Renal pelvis (tissue), 12 donors: ENCODE measurements at places on chromosomes 4 and X.

DNA sequence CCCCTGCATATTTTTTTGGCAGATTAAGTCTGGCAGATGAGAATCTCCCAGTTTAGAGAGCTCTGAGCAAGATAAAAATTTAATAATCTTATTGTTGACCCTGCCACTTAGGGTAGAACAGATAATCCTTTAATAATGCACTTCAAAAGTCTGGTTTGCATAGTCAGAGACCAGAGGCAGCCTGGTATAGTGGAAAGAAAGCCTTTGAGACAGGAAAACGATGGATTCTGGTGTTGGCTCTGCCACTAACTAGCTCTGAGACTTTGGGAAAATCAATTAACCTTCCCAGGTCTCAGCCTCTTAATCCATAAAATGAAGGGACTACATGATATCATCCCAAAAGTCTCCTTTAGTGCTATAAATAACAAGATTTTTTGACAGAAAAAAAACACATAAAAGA lies 824.5 kb downstream of the STIM2 start:
- DNase-seq: no peak

GRCh38 chr4:38082424-38083385 lies 122.5 kb downstream of the PTTG2 start:
- DNase-seq: no peak

GRCh38 chr4:113881256-113881655 lies 98.2 kb downstream of the ARSJ start:
- DNase-seq: no peak

DNA sequence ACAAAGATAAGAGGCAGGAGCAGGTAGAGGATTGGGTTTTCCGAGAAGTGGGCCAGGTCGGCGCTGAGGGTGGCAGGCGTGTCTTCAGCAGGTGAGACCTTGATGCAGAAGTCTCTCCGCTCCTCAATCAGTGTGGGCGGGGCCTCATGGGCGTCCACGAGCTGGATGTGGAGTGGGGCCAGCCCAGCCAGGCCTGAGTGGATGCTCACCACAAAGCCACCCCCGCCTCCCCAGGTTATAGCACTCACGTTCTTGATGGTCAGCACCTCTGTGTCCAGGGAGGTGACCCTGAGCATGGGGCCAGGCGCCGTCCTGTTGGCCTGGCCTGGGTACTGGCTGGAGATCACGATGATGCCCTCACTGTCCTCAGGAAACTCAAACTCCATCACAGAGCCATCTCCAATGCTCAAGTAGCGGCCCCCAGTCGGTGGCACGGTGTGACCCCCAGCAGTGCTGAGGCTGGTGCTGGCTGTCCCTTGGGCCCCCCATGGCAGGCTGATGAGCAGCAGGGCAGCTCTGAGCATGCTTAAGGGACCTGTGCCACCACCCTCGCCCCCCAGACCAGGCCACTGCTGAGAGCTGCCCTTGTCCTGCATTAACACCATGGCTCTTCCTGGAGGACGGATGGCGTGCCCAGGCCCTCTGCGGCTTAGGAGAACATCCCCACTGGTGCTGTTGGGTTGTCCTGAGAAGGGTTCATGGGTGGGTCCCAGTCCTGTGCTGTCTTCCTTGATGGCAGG lies 1.9 kb downstream of the SLC10A3 start:
- DNase-seq: no peak

DNA sequence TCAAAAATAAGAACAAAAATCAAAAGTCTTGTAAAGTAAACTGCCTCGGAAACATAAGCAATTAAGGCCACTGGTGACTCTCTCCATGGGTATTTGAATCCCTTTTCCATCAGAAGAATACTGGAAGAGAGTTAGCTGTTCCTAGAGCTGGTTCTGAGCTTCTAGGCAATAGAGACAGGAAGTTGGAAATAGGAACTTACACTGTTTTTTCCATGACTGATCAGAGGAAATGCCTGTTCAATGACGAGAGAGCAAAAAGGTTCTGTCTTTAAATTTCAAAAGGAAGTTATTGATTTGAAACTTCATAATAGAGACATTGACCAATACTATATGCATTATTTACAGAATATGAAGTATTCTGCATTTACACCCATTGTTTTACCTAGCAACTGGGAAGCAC lies 503.5 kb upstream of the ARX start:
- no peak for DNase-seq

- no peak for DNase-seq
Observed at GRCh38 chr4:1493540-1494287, 87.5 kb upstream of the NKX1-1 start.

- peak; percentile 29 for DNase-seq
Observed at GRCh38 chr4:185143601-185143969, 519 bp downstream of the SLC25A4 start.

- no peak for DNase-seq
Observed at GRCh38 chr4:8857766-8858700, 13.6 kb downstream of the HMX1 start.

GRCh38 chrX:127011629-127012028 lies 192.1 kb downstream of the PRR32 start:
- no peak for DNase-seq

DNA sequence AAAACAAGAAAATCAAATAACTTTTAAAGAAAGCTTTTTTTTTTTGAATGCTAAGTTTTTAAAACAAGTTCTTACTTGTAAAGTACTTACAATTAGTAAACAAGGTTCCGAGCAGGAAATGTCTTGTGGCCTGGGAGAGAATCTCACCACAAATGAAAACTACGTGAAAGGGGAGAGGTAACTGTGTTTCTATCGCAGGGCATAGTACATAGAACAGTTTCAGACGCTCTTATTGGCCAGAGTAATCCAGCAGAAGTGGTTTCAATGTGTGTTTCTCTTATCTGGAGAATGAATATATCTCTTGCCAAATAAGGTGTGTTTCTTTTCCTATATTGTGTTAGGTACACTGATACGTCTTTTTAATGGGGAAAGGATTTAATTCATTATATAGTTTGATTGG lies at the start of gene PLAC8:
Gene PLAC8, minus strand, starts transcription at position 154 of the 400 bp plus-strand sequence. CDS start 6,808 bp downstream, outside the sequence.
- DNase-seq: no peak

- DNase-seq: peak; percentile 21
Observed at GRCh38 chr4:85370400-85371032, 104.4 kb upstream of the ARHGAP24 start.

DNA sequence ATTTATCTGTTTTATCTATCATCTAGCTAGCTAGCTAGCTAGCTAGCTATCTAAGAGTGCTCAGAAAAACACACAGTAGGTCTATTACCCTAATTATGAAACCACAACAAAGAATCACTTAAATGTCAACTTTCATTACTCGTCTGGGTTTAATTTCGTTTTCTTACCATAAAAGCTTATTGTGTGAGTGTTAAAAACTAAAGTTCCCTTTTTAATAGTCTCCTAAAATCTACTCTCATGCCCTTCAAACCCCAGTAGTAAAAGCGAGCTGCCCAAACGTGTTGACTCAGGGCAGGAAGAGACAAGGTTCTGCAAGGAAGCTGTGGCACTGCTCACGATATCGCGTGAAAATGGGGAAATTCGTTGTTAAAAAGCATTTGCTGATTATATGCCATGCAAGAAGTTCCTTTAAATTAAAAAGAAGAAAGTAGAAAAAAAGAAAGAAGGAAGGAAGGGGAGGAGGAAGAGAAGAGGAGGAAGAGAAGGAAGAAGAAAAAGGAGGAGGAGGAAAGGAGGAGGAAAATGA lies 595 bp downstream of the MBNL3 start:
- no peak for DNase-seq

DNA sequence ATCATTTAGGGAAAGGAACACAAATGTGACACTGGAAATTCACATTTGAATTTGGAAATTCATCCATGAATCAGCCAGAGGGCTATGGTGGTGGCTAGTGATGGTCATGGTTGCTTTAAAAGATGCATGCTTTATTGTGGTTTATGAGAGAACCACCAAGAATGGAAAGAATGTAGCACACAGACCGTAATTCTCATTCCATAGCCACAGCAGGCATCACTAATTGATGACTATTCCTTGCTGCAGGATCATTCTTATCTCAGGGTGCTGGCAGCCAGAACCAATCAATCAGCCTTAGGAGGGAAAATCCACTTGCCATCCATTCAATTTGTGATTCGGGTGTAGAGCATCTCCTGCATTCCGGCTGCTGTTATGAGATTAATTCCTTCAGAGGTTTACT lies 115.6 kb downstream of the DHRSX start:
- DNase-seq: no peak
